Activated CD4-positive, alpha-beta T cell treated with anti-CD3 and anti-CD28 coated beads, Interleukin-2, amount 50 U/mL, for 24 hours (primary cell): ENCODE measurements at places on chromosomes 1 and 21.

DNA sequence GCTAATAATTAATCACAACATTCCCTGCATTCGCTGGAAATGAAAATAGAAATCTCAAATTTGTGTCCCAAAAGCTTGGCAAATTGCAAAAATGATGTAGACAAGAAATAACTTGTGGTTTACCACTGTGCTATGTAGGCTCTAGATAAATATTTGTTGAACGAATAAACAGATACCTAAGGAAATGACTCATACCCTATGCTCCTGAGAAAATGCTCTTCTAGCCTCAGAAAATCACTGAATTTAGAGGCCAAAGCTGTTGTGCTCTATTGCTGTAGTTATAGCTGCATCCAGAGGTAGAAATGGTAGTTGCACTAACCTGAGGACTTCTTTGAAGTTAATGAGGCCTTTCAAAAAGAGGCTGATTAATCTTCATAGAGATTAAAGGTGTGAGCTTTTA is 142.0 kb upstream of the ZNHIT6 start:
- DNase-seq: no peak

DNA sequence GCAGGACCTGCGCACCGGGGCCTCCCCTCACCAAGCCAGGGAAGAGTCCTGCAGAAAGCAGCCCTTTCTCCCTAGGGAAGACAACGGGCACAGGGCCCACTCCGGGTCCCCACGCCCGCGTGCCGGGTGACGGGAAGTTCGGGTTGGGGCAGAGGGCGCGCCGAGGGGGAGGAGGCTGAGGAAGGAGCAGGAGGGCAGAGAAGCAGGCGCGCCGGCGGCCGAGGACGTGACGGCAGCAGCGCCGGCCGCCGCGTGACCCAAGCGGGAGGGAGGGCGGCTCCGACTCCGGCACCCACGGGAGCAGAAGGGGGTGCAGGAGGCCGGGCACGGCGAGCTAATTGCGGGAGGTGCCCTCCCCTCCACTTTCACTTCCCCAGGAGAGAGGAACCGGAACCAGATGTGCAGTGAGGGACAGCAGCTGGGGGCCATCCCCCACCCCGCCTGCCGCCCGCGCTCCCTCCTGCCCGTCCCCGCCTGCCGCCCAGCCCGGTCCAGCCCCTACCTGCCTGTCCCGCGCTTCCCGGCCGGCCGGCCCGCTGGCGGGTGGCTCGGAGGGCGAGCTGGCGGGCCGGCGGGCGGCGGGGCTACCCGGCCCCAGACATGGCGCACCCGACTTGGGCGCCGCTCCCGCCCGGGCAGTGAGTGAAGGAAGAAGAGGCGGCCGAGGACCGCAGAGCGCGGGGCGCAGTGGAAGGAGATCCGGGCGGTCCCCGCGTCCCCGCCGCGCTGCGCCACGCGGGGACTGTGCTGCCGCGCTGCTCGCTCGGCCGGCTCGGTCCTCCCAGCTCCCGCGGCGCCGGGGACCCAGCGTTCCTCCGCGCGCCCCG is 510 bp downstream of the DENND4B start:
- peak; percentile 35 for DNase-seq

GRCh38 chr1:30657131-30658013 is 66.0 kb downstream of the MATN1 start:
- no peak for DNase-seq

DNA sequence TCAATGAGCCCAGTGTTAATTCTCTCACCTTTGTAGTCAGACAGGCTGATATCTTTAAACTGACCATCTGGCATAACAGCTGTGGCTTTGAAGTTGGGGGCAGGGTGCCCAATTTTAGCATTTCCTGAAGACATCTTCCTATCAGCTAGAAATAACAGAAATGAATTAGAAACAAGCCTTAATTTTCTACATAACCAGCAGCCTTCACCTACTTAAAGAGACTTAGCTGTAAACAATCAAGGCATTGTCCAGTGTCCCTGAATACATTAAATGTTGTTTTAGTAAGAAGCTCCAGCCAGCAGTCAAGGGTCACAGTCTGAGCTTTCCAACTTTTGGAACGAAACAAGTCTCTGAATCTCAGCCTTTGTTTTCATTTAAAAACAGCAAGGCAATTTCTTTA is 2.8 kb downstream of the PRDX1 start:
- no peak for DNase-seq

GRCh38 chr1:143689781-143690180 is 282.0 kb downstream of the FAM72C start:
- DNase-seq: no peak

DNA sequence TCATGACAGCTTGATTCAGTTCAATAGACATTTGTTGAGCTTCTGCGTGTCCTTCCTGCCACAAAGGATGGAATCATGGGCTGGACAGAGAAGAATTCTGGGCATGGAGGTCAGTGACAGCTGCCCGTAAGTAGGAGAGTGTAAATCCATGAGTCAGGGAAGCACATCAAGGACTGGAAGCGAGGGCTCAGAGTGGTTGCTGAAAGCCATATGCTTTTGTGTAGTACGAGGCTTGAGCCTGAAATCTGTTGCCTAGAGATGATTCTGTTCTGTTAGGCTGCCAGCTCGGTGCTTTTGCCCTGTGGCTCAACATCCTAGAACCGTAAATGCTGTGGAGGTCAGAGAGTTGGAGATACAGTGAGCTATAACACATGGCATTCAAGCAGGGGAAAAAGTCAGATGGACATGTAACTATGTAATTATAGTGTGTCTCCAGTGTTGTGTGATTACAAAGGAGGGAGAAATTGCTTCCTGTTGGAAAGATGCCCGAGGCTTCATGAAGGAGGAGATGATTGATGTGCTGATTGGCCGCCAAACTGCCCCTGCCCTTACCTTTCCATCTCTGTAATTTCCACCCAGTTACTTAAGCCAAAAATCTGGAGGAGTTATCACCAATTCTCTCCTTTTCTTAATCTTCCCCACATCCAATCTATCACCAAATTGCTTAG is 92.8 kb upstream of the CACNA1E start:
- DNase-seq: no peak
